ENCODE measurements at places on chromosomes 2 and 18.

DNA sequence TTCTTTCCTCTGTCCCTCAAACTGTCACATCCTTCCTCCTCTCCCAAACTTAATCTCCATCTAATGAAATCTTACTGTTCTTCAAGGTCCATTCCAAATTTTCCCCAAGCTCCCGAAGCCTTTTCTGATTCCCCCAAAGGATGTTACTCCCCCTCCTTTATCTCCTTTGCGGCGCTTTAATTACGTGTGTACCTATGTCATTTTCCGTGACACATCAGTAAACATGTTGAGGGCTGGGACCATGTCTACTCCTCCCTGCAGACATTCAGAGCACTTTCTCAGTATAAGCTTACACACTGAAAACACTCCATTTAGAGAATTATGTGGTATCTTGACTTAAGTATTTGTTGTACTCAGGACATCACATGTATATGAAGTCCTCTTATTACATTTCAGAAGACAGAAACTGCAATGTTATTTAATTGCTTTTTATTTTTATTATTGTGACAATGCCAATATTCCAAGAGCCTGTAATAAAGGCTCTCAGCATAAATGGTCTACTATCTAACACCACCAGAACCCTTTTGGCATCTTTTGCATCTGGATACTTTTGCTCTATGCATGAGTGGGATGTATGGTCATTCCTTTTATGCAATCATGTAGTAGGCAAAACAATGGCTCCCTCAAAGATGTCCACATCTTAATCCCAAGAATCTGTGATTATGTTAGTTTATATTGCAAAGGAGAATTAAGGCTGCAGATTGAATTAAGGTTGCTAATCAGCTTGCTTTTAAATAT, 1.8 kb downstream of the NMI start:
- no peak for DNase-seq

GRCh38 chr2:111642586-111643327, 241.2 kb downstream of the ANAPC1 start:
- no peak for DNase-seq

DNA sequence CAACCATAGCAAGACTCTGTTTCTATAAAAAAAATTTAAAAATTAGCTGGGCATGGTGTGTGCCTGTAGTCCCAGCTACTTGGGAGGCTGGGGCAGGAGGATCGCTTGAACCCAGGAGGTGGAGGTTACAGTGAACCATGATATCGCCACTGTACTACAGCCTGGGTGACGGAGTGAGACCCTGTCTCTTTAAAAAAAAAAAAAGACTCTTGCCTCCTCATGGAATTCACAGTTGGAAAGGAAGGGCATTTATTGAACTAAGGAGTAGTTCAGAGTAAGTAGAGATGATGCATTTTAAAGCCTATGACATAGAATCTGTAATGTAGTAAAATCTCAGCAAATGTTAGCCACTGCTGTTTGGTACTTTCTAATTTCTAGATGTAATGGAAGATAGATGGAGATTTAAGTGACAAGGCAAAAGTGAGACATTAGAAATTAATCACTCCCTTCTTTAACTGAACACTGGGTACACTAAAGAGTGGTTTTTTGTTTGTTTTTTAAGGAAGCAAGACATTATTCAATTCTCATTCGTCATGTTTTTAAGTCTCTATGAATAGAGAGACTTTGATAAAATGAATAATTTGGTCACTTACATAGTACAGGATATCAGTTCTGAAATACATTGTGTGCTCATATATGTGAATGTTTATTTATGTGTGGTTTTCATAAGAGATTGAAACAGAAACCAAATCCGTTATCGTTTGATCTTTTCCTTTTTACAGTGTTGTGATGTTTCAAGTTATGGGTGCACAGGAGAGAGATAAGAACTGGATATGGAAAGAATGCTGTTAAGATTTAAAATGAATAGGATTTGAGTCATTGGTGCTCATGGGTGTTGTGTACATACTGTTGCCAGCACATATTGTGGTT, 186.1 kb upstream of the STON1 start:
- no peak for DNase-seq

DNA sequence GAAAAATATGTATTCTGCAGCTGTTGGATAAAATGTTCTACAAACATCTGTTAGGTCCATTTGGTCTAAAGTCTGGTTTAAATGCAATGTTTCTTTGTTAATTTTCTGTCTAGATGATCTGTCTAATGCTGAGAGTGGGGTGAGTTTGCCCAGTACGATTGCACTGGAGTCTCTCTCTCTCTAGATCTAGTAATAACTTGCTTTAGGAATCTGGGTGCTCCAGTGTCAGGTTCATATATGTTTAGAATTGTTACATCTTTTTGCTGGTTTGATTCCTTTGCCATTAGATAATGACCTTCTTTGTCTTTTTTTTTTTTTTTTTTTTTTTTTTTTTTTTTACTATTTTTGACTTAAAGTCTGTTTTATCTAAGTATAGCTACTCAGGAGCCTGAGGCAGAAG, 10.4 kb downstream of the GCC2 start:
- no peak for DNase-seq

- DNase-seq = no peak
Observed at GRCh38 chr2:225140723-225141122, 98.5 kb upstream of the DOCK10 start.

DNA sequence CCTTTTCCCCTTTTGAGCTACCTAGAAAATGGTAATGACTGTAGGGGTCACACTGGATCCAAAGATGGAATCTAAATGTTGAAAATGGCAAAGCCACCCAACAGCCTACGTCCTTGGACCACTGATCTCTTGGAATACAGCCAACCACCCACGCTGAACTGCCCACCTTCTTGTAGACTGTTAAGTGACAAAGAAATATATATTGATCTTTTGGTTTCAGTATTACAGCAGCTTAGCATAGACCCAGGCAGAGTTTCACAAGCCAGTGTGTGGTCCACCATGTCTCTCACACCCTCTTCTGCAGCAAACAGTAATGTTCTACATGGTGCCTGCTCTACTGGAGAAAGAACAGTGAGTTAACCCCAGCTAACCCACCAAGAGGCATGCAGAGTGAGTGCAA, 20.2 kb downstream of the CACNB4 start:
- DNase-seq = no peak

DNA sequence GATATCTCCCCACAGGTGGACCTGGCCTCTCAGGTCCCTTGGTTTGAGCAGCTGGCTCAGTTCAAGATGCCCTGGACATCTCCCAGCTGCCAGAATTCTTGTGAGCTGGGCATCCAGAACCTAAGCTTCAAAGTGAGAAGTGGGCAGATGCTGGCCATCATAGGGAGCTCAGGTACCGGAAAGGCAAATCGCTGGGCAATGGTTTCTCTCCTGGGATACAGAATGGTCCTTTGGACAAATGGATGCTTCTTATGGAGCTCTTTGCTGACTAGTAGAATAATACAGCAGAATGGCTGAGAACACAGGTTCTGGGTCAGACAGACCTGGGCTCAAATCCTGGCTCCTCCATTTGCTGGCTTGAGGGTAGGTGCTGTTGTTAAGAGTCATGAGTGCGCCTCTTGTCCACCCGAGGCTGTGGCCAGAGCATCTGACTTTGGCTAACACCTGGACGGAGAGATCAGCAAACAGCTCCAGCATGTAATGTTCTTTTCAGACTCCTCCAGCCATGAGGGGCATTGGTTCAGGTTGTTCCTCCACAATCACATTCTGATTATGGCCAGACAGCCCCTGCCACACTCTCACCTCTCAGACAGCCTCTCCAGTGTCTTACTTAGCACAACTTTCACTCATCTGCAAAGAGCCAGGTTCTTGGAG, 7.5 kb downstream of the ABCG8 start:
- DNase-seq = no peak

GRCh38 chr2:62565309-62565908, 59.4 kb upstream of the TMEM17 start:
- no peak for DNase-seq

DNA sequence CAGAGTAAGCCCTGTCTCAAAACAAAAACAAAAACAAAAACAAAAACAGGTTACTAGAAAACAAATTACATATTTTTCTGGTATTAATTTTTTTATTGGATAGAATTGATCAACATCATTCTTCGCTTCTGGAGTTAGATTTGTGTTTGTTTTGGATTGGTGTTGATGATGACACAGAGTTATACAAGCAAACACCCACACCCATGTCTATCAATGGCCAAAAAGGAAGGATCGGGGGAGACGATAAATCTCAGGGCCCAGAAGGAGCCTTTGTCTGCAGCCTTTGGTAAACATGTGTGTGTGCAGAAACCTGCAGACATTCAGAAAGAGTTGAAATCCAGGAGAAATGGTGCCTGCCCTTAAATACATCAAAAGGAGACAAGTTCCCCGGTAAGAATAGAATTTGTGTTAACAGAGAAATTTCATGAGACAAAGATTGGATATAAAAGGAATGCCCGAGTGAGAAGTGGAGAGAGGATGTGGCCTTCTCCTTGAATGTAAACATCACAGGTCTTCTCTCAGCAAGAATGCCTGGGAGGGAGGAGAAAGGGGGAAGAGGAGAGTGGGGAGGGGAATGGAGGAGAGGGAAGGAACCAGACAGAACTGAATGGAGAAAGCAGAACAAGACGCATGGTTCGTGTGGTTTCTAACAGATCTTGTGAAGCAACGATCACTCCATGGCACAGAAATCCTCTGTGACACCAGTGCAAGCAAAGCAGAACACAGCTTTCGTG, 40.4 kb upstream of the TMEM178A start:
- no peak for DNase-seq

DNA sequence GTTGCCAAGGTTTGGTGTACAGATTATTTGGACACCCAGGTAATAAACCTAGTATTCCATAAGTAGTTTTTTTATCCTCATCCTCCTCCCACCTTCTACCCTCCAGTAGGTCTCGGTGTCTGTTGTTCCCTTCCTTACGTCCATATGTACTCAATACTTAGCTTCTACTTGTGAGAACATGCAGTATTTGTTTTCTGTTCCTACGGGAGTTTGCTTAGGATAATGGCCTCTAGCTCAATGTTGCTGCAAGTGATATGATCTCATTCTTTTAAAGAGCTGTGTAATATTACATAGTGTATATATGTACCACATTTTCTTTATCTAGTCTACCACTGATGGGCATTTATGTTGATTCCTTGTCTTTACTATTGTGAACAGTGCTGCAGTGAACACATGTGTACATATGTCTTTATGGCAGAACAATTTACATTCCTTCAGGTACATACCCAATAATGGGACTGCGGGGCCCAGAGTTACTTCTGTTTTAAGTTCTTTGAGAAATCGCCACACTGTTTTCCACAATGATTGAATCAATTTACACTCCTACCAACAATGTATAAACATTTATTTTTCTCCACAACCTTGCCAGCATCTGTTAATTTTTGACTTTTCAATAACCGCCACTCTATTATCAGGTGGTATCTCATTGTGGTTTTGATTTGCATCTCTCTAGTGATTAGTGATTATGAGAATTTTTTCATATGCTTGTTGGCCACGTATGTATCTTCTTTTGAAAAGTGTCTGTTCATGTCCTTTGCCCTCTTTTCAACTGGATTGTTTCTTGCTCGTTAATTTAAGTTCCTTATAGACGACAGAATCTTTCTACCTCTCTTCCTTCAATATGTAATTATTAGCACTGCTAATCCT, 88.0 kb downstream of the MEMO1 start:
- no peak for DNase-seq

GRCh38 chr2:194455358-194455757, 1201.7 kb upstream of the SLC39A10 start:
- no peak for DNase-seq

GRCh38 chr2:218381916-218382366, at the start of gene SLC11A1:
Gene SLC11A1, plus strand, starts transcription at chr2:218382273. Its CDS starts 96 bp downstream, at chr2:218382369.
- DNase-seq = no peak

DNA sequence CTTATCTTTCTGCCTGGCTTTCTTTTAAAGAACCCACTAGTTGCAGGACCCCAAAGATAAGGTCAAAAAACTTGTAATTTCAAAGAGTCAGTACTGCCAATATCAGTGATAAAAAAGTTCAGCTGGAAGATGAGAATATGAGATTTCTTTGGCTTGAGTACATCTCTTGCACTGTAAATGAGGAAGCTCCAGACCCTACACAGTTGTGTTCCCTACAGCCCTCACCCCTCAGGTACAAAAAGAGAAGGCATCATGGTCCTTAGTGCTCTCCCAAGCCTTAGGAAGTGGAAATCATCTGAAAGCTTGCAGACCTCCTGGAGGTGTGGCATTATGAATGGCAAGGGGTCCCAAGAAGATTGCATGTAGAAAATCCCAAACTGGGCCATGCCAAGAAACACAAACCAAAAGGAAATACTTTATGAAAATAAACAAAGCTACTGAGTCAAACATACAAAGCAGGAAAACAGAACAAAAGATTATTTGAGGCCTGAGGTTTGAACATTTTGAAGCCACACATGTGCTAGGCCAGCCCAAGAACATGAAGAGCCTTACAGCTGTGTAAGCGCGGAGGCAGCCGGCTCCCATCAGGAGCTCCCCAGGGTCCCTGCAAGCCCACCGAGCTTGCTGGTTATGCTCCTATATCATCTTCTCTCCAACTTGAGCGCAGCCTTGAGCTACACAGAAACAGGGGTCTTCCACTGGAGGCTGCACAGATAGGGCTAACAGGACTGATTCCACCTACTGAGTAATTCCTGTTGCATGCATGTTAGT, 217.0 kb downstream of the OSR1 start:
- DNase-seq = no peak

DNA sequence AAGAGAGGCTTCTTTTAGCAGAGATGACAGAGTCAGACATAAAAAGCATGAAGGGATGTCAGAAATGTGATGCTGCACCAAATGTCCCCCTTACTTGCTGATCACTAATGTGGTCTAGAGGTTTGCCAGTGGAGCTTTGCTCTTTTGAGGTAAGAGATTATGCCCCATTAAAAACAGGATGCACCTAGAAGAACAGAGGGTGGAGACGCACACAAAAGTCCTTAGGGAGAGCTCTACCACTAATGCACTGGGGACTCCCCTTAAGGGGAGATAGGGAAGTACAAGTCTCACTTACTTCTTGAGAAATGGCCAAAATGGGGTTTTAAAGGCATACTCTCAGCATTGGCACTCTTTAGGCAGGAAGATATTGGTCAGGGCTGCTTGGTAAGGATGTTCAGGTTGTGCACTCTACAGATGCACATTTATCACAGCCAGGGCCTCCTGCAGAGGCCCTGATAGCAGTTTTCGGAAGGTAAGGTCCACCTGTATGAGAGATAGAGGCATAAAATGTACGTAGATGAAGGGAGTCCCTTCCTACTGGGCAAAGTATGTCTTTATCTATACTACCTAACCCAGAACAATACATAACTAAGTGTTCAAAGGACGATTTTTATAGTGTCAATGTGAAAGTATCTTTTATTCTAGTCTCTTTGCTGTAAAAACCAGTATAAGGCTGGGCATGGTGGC, 17.0 kb upstream of the SCYGR1 start:
- no peak for DNase-seq

- no peak for DNase-seq
Observed at GRCh38 chr18:55585065-55585919, 2.7 kb downstream of the TCF4 start.

DNA sequence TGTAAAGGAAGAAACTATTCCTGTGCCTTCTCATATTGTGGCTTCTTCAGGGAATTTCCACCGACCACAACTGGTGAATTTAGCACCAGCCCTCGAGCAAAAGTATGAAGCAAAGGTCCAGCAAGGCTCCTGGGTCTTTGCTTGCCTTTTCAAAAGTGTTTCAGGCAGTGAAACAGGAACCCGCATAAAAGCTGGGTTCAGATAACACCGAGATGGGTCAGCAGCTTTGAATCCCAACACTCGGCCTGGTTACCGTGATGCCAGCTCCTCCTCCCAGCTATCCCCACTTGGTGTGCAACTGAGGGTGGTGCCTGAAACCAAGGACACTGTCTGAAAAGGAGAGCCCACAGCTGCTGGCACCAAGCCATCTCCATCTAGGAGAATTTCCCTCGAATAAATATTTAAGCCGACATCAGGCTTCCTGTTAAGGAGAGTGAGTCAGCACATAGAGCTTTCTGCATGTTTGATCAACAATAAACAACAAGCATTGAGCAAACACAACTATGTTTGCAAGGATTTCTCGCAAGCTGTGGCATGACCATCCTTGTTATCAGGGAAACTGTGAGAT, 69.5 kb downstream of the ANTXR1 start:
- DNase-seq = no peak

All from cortex of kidney (tissue), 1 donor.